EH (cell line): ENCODE measurements at places on chromosomes 13 and 19.

GRCh38 chr13:39887387-39887786, 231.9 kb downstream of the COG6 start:
- no peak for DNase-seq

DNA sequence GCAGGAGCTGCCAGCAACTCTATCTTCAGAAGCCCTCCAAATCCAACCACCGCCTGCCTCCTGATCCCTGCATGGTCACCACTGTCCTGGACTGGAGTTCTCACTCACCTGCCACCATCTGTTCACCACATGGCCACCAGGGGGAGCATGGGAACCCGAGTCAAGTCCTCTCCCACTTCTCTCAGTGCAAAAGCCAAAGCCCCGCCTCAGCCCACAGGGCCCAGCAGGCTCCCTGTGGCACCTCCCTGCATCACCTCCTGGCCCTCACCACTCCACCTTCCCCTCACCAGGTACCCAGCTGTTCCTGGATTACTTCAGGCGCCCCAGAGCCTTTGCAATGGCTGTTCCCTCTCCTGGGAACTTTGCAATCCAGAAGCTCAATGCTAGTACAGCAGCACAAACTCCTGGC, 5.3 kb downstream of the DHPS start:
- peak; percentile 76 for DNase-seq

- DNase-seq: no peak
Observed at GRCh38 chr19:33471111-33471996, 50.2 kb downstream of the PEPD start.

DNA sequence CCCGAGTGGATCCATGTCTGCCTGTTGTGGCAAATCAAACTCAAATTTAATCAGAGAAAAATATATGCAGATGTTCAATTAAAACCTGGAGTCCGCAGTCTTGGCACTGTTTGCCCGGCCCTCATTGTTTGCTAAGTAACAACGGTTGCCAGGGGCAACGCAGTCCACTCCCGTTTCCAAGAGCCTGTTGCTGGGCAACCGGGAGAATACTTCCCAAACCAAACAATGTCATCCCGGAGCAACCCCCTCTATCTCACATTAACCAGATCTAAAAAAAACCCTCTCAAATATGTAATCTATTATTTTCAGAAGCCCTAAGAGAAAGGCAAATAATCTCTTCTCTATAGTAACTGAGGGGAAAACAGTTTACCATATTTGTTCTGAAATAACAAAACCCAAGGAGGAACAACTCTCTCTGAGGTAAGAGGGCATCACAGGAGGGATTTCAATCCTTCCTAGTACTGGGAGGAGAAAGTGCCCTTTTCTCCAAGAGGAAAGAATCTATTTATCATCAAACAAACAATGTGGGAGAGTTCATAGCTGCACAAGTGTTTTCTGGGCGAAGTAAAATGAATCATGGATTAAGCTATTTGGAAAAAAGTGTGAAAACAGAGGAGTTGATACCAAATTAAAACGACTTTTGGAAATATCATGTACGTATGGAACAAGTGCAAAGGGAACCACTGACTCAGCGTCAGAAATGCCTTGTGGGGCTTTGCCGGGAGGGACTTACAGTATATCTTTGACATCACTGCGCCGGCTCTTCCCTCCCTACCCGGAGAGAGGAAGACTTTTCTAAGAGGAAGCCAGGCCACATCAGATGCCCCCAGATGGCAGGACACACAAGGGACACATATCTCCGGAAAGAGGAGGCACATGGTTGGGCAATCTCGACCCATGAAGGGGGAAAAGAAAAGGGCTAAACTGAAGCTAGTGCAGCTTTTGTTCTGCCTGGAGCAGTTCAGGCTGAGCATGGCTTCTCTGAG, 43.3 kb downstream of the RFX2 start:
- peak; percentile 95 for DNase-seq

- DNase-seq: no peak
Observed at GRCh38 chr13:79445968-79446645, 34.8 kb upstream of the NDFIP2 start.

DNA sequence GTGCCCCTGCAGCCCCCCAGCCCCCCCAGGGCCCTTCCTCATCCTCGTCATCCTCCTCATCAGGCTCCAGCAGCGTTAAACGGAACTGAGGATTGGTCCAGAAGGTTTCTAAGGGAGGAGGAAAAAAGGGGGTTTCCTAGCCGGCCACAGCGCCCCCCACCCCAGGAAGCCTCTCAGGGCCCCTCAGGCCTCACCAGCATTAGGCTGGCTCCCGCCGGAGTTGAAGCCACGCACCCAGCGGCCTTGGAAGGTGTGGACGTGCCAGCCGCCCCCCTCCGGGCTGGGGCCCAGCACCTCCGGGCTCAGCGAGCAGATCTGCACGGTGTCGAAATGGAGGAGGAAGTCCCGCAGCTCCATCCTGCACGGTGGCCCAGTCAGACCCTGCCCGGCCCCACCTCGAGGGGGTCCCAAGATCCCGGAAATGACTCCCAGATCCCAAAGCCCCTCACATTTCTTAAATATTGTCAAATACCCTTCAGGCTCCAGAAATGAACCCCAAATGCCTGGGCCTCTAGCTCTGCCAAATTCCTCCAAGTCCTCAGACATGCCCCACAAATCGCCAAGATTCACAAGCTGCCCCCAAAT, 6.9 kb downstream of the CAPN12 start:
- DNase-seq: peak; percentile 4

DNA sequence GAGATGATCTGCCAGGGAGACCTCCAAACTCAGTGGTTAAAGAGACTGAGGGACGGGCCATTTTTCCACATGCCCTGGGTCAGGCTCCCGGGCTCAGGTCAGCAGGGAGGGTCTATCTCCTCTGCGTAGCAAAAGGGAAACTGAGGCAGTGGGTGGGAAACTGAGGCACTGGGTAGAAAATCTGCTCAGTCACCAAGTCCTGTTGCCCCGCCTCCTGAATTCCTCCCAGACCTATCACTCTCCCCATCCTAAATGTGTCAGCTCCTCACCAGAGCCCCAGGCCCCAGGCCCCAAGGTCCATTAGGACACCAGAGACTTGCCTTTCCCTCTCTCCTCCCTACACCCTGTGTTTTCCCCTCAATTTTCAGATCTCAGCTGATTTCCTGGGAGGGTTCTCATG, 2.4 kb downstream of the CD320 start:
- DNase-seq: no peak

- DNase-seq: peak; percentile 97
Observed at GRCh38 chr19:869245-870177, 10.0 kb downstream of the CFD start.

DNA sequence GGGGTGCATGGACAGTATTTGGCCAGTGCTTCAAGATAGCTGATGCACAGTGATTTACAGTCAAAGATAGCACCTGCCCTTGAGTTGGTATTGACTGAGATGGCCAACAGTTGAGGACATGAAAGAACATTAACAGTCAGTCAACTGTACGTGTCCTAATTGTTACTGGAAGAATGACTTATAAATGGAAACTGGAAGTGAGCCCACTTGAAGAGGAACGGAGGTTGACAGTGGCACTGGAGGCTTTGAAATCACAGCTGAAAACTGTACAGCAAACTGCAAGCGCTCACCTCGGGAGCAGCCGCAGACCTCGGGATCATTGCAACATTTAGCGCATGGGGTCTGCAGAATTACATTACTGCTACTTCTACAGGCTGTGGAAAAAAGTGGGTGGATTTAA, 77.1 kb downstream of the GGACT start:
- no peak for DNase-seq

- peak; percentile 61 for DNase-seq
Observed at GRCh38 chr19:49889687-49890348, 6.9 kb downstream of the IL4I1 start.

- no peak for DNase-seq
Observed at GRCh38 chr19:17236811-17237543, 8.7 kb downstream of the NR2F6 start.

DNA sequence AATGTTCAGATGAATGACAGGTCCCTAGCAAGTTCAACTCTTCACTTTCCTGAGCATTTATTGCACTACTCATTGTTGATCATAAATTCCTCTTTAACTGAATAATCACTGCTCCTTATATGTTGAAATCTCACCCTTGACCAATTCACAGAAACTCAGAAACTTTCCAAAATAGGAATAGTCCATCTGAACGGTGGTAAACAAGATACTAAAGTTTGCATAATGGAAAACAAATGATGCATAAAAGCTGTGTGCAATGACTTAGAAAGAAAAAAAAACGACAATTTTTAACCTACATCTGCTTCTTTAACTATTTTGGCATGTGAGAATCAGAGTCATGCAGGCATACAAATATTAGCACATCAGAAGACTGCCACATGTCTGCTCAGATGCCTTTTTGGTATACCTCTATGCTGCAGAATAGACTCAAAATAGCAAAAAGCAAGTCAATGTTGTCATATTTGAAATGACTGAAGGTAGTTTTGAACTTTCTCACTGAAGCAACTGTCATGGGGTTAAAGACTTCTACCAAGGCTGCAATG, 34.8 kb downstream of the SLC10A2 start:
- peak; percentile 21 for DNase-seq

DNA sequence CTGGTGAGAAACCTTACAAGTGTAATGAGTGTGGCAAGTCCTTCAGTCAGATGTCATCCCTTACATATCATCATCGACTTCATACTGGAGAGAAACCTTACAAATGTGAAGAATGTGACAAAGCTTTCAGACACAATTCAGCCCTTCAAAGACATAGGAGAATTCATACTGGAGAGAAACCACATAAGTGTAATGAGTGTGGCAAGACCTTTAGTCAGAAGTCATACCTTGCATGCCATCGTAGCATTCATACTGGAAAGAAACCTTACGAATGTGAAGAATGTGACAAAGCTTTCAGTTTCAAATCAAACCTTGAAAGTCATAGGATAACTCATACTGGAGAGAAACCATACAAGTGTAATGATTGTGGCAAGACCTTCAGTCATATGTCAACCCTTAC, 13.6 kb upstream of the ZNF765 start:
- DNase-seq: no peak

GRCh38 chr19:45587873-45588272, 3.3 kb upstream of the OPA3 start:
- DNase-seq: no peak

- peak; percentile 46 for DNase-seq
Observed at GRCh38 chr19:48969276-48970138, 4.4 kb downstream of the FTL start.

DNA sequence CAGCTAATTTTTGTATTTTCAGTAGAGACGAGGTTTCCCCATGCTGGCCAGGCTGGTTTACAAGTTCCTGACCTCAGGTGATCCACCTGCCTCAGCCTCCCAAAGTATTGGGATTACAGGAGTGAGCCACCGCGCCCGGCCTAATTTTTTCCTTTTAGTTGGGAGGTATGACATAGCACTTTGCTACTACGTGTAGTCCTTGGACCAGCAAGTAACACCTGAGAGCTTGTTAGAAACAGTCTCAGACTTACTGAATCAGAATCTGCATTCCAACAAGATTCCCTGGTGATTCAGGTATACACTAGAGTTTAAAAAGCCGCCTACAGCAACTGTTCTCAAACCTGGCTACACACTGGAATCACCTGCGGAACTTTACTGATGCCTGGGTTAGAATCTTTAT, 1.8 kb upstream of the FARP1 start:
- no peak for DNase-seq

- DNase-seq: peak; percentile 81
Observed at GRCh38 chr19:55640577-55641425, at the start of gene ZNF580. ZNF580 (plus strand) TSS chr19:55641002; CDS start chr19:55642509, 1,507 bp downstream.

DNA sequence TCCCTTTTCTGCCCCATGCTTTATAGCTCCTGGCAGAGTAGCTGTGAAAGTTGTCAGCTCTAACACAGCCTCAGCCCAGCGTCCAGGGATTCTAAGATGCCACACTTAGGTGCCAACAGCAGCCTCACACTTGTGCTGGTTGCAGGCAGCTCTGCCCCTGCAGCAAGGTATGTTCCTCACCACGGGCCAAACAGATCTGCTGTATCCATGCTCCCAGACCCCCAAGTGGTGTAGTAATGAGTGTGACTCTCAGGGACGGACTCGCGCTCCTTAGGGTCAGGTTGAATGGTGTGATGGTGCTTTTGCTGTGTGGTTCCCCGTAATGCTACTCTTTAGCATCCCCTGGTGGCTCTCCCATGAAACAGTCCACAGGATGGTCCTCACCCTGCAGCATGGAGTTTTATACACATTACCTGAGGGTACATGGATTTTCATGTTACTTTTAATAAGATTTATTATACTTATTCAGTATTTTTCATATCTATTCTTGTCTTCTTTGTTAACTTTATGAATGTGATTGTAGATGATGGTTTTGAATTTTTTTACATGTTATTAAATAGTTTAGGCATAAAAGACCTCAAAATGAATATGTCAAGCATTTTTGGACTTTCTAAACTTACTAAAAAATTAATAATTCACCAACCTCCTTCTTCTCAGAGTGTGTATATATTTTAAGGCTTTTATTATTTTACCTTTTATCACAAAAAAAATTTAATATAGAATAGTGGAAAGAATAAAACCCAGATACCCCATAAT, 232.5 kb downstream of the SLC7A1 start:
- peak; percentile 62 for DNase-seq

DNA sequence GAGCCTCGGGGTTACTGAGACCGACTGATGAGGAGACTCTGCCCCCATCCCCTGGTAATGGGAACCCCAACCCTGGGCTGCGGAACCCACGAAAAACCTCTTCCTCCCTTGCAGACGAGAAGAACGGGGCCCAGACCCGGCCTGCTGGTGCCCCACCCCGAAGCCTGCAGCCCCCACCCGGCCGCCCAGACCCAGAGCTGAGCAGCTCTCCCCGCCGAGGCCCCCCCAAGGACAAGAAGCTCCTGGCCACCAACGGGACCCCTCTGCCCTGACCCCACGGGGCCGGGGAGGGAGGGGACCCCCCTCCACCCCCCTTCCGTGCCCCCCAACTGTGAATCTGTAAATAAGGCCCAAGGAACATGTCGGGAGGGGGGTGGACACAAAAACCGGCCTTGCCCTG, 13.3 kb downstream of the TMEM150B start:
- DNase-seq: no peak

DNA sequence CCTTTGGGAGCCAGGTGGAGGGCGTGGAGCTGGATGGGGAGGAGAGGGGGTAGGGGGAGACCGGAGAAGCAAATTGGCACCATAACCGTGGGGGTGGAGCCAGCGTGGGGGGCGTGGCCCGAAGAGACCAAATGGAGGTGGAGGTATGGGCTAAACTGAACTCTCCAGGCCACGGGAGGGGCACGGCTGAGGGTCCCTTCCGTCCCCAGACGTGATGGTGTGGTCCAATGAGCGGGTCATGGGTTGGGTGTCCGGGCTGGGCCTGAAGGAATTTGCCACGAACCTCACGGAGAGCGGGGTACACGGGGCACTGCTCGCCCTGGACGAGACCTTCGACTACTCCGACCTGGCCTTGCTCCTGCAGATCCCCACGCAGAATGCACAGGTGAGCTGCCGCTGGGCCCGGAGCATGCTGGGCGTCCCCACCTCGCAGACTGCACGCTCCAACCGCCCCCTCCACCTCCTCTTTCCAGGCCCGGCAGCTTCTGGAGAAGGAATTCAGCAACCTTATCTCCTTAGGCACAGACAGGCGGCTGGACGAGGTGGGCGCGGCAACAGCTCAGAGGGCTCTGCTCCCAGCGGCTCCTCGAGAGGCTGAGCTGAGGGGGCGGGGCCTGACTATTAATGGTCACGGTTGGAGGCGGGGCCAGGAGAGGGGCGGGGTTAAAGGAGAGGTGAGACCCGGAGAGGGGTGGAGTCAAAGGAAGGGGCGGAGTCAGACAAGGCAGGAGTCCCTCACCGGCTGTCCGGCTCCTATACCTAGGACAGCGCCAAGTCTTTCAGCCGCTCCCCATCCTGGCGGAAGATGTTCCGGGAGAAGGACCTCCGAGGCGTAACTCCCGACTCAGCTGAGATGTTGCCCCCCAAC, 6.2 kb downstream of the HRC start:
- peak; percentile 96 for DNase-seq

- DNase-seq: peak; percentile 56
Observed at GRCh38 chr13:113413898-113414282, 39.4 kb downstream of the ADPRHL1 start.

- DNase-seq: no peak
Observed at GRCh38 chr13:36549755-36550154, 117.5 kb downstream of the CCNA1 start.
